Motor neuron (in vitro differentiated cells): ENCODE measurements at places on chromosomes 7 and 10. TPM values are rescaled to one million over a fixed set of nuclear protein-coding genes. Genes with fewer than 3 reads are reported as not detected.

TRIL gene
- total RNA-seq: 0.56 and 0.70 TPM in 2 replicates

MGMT gene
- 11.4 and 11.7 TPM in 2 replicates for total RNA-seq

DEPP1 gene
- 8.4 and 14.4 TPM in 2 replicates for total RNA-seq

GRCh38 chr10:4637657-4638056, 188.3 kb upstream of the AKR1E2 start:
- no peak for ATAC-seq

DNA sequence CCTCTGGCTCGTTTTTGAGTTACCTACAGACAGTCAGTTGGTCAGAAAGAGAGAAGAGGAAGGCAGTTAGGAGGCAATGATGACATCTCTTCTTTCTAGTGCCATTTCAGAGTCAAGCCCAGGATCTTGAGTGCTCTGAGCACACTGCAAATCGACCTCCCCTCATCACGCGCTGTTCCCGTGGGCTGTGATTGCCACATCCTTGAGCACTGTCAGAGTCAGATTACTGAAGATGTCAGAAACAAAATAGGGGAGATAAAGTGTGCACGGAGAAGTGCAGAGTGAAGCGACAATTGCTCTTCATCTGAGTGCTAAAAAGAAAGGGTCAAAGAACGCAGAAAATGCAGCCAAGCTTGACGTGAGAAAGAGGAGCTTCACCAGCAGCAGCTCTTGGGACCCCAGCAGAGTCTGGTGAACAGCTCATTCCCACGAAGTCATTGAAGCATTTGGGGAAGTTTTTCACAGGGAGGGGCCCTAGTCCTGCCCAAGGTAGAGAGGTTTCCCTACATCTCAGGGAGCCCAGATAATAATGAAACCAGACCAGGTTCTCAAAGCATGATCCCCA, 661.7 kb upstream of the AUTS2 start:
- no peak for ATAC-seq

- no peak for ATAC-seq
These were observed 616.4 kb upstream of the GHITM start for GRCh38 chr10:83522881-83523386.
